Memory B cell (primary cell): ENCODE measurements at places on chromosomes 7 and 10.
A peak's percentile ranks its signal among the peaks of the same experiment; 100 is the strongest.

DNA sequence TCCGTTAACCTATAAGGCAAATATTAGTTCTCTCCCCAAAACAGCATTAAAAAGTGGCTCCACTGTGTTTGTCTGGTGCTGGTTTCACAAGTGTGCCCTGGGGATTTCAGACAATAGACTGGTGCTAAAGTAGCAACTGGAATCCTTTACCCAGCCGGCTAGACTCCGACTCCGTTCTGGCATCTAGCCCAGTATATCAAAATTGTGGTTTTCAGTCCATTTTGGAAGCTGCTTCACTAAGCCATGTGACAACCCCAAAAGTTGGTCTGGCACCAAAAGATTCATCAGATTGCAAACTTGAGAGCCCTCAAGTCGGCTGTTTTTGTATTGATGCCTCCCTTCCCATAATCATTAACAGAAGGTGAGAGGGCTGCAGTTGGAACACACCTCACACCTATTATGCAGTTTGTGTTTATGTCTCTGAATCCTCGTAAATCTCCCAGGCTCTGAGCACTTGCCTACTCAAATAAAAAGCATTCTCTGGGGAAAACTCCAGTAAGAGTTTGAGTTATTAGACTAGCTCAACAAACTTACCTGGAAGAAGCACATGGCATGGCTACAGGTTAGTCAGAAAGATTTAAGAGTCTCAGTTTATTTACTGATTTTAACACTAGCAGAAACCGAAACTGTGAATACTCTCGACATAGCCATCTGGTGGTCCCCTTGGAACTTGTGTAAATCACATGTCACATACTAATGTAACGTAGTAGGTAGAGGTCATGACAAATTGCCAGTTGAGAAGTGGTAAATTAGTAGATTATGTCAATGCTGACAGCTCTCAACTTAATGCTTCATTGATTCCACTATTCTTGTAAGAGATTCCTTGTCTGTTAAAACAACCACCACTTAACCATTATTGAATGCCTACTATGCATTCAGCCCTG lies 14.8 kb upstream of the WNT16 start:
- DNase-seq, result peak; percentile 41

DNA sequence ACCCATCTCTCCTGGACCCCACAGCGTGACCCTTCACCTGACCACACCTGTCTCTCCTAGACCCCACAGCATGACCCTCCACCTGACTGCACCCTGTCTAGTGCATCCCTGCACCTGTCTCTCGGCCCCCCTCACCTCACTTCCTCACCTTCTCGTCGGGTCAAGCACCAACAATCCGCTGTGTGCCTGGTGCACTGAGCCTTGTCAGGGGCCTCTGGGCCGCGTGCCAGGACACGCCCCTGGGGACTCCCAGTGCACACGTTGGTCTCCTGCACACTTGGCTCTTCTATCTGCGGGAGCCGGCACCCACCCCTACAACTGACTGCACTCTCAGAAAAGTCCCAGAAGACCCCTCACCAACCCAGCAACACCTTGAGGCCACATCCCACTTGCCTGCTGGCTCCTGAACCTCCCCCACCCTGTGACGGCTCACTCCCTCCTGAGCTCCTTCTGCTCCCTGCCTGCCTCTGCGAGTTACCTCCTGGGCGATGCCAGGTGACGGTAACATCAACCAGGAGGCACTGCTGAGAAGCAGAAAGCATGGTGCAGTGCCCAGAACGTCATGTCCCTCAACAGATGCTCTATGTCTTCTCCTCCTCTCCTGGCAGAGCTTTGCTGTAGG lies 147.6 kb downstream of the DIP2C start:
- peak; percentile 9 for DNase-seq

DNA sequence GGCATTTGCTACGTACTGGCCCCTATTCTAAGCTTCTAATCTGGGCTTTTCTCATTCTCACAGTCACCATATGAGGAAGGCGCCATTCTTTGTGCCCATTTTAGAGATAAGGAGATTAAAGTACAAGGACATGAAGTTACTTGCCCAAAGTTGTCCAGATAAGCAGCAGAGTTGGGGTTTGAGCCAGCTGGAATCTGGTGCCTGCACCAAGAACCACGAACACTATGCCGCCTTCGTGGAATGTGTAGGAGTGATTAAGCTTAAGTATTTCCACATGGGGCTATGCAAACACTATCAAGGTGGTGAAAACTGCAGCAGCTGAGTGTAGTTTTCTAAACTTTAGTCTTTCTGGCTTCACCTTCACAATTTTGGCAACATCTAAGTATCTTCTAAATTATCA lies 342.7 kb upstream of the ETV1 start:
- DNase-seq, result no peak

GRCh38 chr7:52825611-52826010 lies 209.8 kb upstream of the POM121L12 start:
- no peak for DNase-seq

DNA sequence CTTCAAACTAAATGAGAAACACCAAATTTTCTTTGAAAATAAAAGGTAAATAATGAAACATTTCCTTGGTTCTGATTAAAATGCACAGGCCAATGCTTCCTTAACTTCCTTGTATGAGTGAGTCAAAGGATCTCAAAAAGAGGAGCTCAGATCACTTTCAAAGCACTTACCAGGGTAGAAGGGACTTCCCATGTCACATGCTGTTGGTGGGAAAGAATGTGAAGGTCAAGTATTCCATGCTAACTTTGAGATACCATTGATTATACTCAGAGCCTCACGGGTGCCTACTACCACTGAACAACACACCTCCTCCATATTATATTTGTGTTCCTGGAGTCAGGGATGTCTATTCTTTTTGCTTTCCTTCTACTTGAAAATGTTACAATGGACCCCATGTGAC lies 233.5 kb upstream of the KIAA1217 start:
- no peak for DNase-seq

DNA sequence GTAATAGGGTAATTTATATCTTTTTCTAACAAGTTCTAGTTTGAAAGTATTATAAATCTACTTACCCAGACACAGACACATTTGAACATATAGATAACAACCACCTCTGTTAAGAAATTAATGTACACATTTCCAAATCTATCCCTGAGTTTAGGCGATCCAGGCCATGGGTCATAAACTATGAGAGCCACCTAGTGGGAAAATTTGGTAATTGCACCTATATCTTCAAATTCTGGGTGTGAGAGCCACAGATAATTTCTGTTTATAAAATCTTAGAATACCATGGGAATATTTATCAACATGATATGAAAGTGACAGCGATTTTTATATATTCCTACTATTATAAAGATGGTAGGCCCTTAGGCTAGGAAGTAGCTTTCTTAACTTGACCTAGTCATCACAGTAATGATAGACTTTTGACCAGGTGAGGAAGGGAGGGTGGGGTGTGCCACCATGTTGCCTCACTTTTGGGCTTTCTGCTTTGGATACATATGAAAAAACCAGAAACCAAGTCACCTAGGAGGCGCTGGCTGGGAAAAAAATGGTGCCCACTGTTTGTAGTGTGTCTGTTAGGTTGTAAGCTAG lies 8.0 kb upstream of the EPHA1 start:
- DNase-seq, result peak; percentile 45

DNA sequence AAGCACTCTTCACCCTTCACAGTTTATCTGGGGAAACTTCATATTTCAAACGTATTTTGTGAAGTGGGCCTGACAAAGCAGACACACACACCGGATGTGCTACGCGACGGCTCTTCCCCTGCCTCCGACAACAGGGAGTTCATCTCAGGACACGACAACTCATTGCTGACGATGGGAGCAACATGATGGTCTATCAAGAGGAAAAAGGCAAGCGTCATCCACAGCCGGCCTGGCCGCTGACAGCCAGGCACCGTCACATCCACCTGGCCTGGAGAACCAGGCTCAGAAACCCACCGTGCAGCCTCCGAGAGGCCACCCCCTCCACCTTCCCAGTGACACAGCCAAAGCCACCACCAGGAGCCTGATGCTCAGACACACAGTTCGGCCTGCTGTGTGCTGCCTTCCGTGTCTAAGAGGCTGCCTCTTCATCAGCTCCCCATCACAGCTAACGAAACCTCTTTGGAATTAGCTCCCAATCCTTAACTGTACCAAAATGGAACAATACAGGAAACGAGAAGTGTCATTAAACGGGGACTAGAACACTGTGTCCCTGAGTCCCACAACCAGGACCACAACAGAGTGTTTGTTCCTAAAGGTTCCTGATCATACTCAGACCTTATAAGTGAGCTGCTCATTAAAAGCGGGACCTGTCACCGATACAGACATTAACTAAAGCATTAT lies 76.7 kb downstream of the SFMBT2 start:
- no peak for DNase-seq

- DNase-seq, result no peak
Observed at GRCh38 chr7:69577221-69577620, 21.1 kb upstream of the AUTS2 start.

- no peak for DNase-seq
Observed at GRCh38 chr7:74029089-74029785, 1.3 kb downstream of the ELN start.

- DNase-seq, result no peak
Observed at GRCh38 chr7:67619175-67619574, 622.5 kb downstream of the TYW1 start.
